ENCODE measurements at places on chromosomes 11 and 22.

DNA sequence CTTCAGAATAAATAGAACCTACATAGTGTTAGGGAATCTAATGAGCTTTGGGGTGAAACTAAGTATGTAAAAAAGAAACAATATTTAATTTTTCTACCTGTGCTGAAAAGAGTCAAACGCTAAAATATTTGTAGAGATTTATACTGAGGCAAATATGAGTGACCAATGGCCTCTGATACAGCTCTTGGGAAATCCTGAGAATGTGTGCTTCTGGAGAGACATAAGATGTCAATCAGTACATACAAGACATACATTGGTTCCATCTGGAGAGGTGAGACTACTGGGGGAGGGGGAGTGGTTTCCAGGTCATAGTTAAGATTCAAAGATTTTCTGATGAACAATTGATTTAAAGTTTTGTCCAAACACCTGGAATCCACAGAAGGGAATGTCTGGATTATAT lies 970 bp downstream of the ASRGL1 start:
- DNase-seq = no peak

- DNase-seq = no peak
Measured at GRCh38 chr22:46636221-46637002, 16.2 kb downstream of the GRAMD4 start.

- no peak for DNase-seq
Measured at GRCh38 chr11:121613724-121614123, 161.0 kb upstream of the SORL1-AS1 start.

GRCh38 chr11:107707215-107707671 lies 4.6 kb downstream of the SLN start:
- no peak for DNase-seq

DNA sequence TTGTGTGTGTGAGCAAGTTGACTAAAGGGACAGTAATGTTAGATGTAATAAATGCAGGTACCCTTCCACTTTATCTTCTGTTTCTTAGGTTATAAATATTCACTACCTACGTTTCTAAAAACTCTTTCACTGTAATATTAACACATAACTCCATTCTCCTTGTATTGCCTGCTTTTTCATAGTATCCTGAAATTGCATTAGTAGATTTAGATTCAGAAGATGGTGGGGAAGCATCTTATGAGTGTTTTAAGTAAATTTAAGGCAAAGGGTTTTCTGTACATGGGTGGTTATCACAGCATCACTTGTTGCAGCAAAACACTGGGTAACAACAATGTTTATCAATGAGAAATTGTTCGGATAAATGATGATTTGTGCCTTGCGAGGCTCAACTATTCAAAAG lies 115.2 kb upstream of the VPREB1 start:
- no peak for DNase-seq

GRCh38 chr22:23695571-23696325 lies 4.9 kb downstream of the RGL4 start:
- DNase-seq = no peak

DNA sequence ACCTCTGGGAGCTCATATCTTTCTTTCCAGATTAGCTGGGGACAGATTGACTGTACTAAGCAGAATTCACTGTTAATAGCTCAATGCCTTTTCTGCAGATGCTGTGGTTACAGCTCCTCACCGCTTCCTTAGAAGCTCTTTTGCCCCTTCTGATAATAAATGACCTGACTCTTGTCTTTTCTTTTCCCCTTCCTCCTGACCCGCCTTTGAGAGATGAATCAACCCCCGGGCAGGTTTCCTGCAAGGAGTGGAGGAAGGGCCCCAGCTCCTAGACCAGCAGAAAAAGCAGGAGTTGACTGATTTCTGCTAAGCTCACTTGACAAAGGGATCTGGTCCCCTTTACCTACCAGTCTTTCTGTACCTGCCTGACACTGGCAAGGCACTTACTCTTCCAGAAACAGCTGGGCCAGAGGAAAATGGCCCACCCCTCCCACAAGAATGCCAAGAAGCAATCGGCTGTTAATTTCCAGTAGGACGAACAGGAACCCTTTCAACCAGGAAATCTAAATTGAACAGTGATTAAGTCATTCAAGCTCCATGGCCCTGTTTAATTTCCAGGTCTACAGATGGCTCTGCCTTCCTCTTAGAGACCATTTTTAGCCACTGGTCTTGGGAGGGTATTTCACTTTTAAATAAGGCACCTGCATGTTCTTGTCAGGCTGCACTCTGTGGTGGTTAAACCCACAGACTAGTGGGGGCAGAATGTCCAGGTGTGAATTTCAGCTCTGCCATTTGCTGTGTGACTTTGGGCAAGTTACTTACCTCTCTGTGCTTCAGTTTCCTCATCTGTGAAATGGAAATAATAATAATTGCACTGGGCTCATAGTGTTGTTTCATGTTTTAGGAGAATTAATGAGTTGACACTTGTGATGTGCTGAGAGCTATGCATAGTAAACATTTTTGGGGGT lies 67.5 kb downstream of the PRR5L start:
- no peak for DNase-seq

DNA sequence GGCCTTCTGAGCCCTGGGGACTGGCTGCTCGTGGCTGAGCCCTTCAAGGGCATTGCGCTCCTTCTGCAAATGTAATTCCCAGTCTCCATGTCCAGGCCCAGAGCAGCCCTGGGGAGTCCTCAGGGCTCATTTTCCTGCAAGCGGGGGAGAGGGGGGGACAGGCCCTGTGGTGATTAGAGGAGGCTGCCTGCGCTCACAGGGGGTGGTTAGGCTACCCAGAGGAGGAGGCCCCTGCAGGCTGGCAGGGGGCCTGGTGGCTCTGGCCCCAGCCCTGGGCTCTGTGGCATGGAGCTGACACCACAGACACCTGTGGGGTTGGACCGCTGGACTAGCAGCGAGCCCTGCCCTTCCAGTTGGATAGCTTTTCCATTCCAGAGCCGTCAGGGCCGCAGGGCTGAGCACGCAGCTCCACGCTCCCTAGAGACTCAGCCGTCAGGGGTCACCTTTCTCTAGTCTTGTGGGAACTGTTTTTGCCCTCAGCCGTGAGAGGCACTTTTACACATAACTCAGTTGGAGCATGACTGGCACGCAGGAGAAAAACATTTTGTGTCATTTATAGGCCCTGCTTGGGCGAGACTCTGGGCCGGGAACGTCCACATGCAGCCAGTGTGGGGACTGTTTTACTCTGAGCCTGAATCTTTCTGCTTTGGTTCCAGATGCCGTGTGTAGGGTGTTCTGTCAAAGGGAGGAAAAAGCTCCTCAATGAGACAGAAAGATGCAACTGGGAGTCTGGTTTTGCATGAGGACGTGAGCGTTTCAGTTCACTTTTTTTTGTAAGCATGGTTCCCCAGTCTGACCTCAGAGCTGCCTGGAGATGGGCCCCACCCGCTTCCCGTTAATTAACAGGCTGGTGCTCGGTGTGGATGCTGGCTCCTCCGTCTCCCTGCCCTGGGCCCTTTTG lies 58.1 kb downstream of the LRP5 start:
- no peak for DNase-seq

- no peak for DNase-seq
Measured at GRCh38 chr11:73493956-73494598, 103.8 kb downstream of the FAM168A start.

DNA sequence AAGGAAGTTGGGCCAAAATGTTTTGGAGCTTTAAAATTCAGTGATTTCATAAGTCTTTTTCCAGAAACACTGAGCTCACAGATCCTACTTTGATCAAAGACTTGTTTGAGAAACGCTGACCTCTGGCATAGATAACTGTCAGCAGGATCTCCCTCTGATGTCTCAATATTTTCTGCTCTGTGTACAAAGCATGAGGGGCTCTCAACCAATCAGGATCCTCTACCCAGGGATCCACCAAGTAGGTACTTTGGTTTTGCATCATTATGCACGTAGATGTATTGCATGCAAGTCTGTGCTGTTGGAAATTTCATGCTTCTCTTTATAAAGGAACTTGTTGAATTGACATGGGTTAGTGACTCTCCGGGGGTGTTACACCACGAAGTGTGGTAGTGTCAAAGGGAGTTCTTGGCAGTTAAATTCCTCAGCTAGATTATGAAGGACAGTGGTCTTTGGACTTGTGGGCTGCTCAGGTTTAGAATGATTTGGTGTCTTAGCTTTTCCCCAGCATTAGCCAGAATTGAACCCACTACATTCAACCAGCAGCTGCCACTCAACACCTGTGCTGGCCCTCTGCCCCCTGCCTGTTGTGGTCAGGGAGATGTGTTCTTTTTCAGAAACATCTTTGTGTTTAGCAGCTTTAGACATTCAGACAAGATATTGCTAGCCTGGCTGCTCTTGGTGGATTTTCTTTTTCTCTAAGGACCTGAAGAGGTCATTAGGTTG lies 1.7 kb upstream of the DIXDC1 start:
- DNase-seq = no peak

DNA sequence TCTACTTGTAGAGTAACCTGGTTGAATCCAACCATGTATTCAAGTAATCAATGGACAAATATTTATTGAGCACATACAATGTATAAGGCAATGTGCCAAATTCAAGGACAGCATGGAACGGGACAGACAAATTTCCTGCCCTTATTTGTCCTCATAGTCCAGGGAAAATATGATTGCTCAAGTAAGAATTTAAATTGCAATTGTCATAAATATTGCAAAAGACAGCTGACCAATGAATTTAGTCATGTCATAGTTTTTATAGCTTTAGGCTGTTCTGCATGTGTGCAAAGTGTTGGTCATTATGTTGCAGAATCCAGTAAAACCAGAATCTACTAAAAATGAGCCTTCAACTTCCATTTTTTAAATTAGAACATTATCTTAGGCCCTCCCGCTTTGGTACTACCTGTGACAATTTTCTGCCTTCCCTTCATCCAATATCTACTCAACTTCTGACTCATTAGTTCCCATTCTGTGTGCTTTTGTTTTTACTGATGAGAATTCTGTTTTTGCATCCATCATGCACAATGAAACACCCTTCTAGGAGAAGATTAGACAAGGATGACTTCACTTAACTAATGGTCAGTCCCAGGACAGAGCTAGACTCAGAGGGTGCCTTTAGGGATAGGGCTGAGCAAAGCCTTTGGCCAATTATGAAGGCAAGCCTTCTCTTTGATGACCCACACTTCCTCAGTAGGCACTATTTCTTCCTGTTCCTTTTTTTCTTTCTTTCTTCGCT lies 45.8 kb upstream of the FIBIN start:
- no peak for DNase-seq
